ENCODE measurements at places on chromosomes 16 and 17. TPM values are rescaled to one million over a fixed set of nuclear protein-coding genes. Genes with fewer than 3 reads are reported as not detected.

DNA sequence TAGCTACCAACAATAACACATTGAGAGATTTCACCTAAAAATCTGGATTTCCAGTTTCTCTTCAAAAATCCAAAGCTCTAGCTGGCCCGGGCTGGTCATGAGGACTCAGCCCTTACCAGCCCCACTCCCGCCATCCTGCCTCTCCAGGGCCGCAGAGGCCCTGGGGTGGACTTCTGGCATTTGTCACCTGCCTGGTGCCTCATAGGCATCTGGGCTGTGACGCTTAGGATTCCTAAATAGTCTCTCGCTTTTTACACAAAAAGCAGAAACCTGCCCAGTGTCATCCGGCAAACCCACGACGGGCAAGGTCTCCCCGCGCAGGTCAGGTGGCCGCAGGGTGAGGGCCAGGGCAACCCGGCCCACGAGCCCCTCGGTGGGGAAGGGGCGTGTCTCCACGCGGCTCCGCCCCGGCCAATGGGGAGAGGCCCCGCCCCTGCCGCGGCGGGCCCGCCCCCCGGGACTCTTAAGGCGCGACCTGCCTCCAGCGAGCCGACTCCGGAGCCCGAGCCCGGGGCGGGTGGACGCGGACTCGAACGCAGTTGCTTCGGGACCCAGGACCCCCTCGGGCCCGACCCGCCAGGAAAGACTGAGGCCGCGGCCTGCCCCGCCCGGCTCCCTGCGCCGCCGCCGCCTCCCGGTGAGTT lies at the start of gene VASN:
Gene VASN (plus strand): TSS at position 492 of the 644 bp plus-strand sequence. CDS start 9,030 bp downstream, outside the sequence.
- peak; percentile 93 for DNase-seq

GRCh38 chr17:44925731-44926697 lies 10.7 kb upstream of the GFAP start:
- no peak for DNase-seq

DNA sequence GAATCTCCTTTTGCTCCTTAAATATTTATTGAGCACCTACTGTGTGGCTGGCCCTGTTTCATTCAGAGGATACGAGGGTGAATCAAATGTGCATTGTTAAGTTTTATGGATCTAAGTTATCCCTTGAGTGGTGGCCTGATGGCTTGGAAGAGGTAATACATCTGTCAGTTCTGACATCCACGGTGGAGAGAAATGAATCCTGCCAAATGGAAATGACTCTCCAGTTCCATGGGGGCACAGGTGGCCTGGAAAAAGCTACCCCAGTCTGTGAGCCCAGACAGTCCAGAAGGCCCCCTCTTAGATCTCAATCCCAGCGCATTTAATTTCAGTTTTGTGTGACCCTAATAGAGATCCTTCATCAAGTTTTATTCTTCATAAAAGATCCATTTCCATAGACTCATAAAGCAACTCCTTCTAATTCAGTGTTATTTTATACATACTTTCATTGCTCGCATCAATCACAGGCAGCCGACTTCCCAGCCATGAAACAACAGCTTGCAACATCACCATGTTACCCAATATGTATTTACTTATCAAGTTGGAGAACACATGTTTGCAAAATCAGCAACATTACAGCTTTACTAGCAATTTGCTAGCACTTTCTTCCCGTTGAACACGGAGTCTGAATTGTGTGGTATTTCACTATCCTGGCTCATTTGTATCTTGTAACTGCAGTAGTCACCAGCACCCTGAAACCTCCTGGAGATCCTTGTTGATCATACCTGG lies 334.8 kb upstream of the HSBP1 start:
- DNase-seq, result peak; percentile 23

GRCh38 chr17:15023589-15024336 lies 241.4 kb downstream of the PMP22 start:
- no peak for DNase-seq

DNA sequence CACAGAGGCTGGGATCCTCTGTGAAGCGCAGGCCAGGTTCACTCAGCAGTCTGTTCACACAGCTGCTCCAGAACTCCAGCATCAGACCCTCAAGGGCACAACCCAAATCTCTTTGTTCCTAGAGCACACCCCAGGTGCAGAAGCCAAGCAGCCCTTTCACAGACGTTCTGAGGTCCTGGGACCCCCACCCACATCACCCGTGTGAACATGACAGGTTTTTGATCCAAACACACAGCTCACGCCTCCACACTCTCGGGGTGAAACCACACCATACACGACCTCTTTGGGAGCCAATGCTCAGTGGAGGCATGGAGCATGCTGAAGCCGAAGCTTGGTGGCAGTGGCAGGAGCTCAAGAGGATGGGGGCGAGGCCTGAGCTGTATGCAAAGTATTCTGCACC lies 97.4 kb downstream of the ZNF778 start:
- no peak for DNase-seq

- no peak for DNase-seq
These were observed 685 bp upstream of the MPG start for GRCh38 chr16:77273-77806.

- no peak for DNase-seq
These were observed 1.6 kb downstream of the ITGA2B start for GRCh38 chr17:44387804-44388203.

GRCh38 chr17:75693500-75694481 lies 26.7 kb downstream of the SAP30BP start:
- peak; percentile 99 for DNase-seq

GRCh38 chr17:38740044-38740443 lies 8.1 kb downstream of the PCGF2 start:
- no peak for DNase-seq

DNA sequence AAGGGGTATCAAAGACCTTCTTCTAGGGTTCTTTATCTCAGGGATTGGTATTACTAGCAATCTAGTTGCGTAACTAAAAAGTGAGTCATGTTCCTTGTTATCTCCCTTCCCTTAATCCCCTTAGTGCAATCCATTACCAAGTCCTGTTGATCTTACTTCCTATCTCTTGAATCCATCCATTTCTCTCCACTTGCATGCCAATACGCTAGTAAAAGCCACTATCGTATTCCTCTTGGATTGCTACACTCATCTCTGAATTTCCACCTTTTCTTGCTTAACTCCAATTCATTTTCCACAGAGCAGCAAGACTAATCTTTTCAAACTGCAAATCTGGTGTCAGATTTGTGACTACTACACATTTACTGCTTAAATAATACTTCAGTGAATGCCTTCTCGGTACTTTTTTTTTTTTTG lies 1.8 kb upstream of the ADAT1 start:
- no peak for DNase-seq

DNA sequence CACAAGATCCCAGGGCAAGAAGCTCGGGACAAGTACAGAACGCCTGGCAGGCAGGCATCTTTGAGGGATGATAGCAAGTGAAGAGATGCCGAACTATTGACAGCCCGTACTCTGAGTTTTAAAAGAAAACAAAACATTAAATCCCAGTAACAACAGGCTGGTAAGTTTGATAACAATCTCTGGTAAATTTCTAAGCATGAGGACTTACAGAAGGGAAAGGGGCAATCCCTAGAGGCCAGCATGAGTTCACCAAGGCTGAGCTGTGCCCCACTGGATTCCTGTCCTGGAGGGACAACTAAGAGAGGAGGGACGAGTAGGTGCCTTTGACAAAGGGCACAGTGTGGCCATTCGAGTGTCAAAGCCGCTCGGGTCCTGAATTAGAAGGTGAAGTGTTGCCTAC lies 26.2 kb downstream of the CCDC182 start:
- DNase-seq, result no peak

DNA sequence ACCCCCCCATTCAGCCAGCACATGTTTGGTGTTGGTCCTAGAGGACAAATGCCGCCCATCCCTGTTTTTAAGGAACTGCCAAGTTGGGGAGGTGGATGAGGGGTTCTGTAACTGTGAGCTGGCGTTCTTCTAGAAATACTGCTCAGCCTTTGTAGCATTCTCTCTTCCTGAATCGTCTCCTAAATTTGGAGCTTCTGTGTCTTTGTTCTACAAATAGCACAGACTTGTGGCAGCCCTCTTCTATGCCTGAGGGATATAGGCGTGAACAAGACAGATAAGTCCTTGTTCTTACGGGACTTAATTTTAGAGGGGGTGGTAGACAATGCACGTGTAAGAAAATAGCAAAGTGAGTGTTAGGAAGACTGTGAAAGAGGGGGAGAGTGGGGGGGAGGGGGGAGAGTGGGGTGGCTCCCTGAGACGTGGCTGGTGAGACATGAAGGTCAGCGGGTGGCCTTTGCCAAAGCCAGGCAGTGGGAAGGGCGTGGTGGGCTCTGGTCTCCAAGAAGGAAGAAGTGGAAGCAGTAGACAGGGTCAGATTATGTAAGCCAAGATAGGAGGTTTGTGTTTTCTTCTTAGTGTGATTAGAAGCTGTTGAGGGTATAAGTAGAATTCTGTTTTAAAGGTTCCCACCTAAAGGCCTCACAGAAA lies 9.9 kb downstream of the MFSD11 start:
- no peak for DNase-seq

DNA sequence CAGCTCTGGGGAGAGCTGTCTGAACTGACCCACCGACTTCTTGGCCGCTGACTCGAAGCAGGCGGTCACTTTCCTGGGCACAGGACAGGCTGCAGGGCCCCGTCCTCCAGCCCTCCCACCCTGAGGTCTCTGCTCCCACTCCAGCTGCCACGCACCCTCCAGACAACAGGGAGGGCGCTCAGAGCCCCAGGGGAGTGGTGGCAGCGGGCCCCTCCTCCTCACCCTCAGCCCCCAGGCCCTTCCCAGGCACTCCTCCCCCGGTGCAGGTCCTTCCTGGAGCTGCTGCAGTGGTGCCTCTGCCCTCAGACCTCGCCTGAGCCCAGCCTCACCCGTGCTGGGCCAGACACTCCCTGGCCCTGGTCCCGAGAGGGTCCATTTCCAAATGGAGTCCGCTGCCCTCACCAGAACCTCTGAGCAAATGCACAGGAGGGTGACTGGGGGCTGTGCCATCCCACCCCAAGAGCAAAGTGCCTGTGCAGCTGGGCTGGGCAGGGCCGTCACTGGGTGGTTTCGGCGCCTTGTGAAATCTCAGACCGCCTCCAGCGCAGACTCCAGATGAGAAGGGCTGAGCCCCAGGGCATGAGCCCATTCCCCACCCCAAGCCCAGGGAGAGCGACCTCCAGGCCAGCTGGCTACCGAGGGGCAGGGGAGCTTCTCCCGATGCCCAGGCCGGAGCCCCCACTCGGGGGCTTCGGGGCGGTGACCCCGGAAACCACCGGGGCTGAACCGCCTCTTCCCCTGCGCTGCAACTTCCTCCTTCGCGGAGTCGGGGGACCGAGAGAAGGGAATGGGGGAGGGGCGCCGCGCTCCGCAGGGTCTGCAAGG lies 717 bp downstream of the CYBA start:
- peak; percentile 83 for DNase-seq

GRCh38 chr17:81245024-81245664 lies 6.0 kb downstream of the NDUFAF8 start:
- no peak for DNase-seq

- no peak for DNase-seq
These were observed 38.2 kb downstream of the TK2 start for GRCh38 chr16:66511602-66512271.

- no peak for DNase-seq
These were observed 131.1 kb downstream of the ZNF423 start for GRCh38 chr16:49724774-49725173.

GRCh38 chr16:8855972-8856371 lies 12.8 kb downstream of the CARHSP1 start:
- DNase-seq, result no peak

- no peak for DNase-seq
These were observed 120.6 kb upstream of the RPL38 start for GRCh38 chr17:74082886-74083285.

The SPAG7 gene
- 92.9 TPM for total RNA-seq

The PHKG2 gene
- total RNA-seq, result 31.1 TPM

The CCL5 gene
- not detected for total RNA-seq

The ARSG gene
- 8.7 TPM for total RNA-seq

The RNF157 gene
- 0.99 TPM for total RNA-seq

The TPSD1 gene
- not detected for total RNA-seq

The RPUSD1 gene
- 24.3 TPM for total RNA-seq

The KRTAP9-3 gene
- not detected for total RNA-seq

The GAST gene
- total RNA-seq, result not detected
